Stimulated activated CD4-positive, alpha-beta T cell treated with anti-CD3 and anti-CD28 coated beads, Interleukin-1b, Interleukin-23, amount 100 ng/mL, for 24 hours (primary cell): ENCODE measurements at places on chromosomes 5 and 9.
A peak's percentile ranks its signal among the peaks of the same experiment; 100 is the strongest.

- no peak for DNase-seq
Measured at GRCh38 chr5:58849921-58850667, 267.2 kb downstream of the RAB3C start.

GRCh38 chr5:154836225-154836624, 14.2 kb downstream of the FAXDC2 start:
- no peak for DNase-seq

- no peak for DNase-seq
Measured at GRCh38 chr5:173633304-173633703, 16.9 kb upstream of the BOD1 start.

DNA sequence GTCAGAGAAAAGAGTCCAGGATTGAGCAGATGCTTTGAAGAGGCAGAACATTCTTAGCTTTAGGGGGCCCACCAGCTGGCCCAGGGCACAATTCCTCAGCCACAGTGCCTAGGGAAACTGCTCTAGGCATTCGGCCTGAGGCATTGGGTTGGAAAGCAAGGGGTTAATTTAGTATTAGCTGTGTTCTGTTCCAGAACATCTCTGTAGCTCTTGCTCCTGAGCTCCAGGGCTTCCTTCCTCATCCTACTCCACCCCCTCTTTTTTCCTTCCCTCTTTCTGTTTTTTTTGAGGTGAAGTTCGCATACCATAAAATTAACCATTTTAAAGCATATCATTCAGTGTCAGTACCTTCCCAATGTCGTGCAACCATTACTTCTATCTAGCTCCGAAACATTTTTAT, 74.5 kb upstream of the PANK3 start:
- no peak for DNase-seq

DNA sequence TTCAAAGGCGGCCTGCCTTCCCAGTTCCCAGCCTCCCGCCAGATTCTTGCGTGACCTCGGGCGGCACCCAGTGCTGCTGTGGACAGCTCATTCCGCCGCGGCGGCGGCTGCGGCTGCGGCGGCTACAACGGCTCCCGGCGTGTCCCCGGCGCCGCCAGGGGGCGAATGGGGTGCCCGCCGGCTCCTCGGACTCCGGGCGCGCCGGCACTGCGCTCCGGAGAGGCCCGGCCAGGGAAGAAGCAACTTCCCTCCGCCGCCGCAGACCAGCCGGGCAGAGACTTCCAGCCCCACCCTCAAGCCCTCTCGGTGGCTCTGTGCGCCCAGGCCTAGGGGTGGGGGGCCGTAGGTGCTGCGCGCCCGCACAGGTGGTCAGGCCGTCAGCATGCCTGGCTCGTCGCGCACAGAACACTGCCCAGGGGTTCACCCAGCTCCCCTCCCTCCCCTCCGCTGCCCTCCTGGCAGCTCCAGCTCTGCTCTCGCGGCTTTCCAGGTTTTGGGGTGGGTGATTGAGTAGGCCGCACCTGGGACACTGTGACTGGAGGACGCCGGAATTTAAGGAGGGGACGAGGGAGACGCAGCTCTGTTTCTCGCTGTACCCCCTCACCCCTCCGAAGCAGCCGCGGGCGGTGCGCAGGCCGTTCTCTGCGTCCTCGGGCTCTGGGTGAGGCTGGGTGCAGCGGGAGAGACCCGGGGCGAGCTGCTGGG, 20.2 kb downstream of the IGIP start:
- DNase-seq, result peak; percentile 29

DNA sequence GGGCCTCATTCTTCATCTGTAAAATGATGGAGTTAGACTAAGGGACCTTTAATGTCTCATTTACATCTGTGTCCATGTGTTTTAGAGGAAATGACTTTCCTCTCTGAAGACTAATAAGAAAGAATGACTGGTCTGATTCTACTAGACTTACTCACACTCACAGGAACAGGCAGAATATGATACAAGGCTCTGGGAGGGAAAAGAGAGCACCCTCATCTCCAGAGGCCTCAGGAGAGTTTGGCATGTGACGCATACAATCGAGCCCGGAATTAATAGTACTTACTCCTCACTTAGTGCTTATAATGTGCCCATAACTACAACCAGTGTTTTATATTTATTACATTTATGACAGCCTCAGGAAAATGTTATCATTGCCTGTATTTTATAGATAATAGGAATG, 608.7 kb downstream of the KCTD16 start:
- DNase-seq, result no peak

- no peak for DNase-seq
Measured at GRCh38 chr5:165004175-165004574, 1498.8 kb downstream of the MAT2B start.

- no peak for DNase-seq
Measured at GRCh38 chr5:85814596-85814995, 803.1 kb upstream of the COX7C start.

- DNase-seq, result no peak
Measured at GRCh38 chr9:111955048-111955447, 58.4 kb downstream of the UGCG start.

GRCh38 chr5:82419559-82420332, 141.6 kb upstream of the RPS23 start:
- no peak for DNase-seq

DNA sequence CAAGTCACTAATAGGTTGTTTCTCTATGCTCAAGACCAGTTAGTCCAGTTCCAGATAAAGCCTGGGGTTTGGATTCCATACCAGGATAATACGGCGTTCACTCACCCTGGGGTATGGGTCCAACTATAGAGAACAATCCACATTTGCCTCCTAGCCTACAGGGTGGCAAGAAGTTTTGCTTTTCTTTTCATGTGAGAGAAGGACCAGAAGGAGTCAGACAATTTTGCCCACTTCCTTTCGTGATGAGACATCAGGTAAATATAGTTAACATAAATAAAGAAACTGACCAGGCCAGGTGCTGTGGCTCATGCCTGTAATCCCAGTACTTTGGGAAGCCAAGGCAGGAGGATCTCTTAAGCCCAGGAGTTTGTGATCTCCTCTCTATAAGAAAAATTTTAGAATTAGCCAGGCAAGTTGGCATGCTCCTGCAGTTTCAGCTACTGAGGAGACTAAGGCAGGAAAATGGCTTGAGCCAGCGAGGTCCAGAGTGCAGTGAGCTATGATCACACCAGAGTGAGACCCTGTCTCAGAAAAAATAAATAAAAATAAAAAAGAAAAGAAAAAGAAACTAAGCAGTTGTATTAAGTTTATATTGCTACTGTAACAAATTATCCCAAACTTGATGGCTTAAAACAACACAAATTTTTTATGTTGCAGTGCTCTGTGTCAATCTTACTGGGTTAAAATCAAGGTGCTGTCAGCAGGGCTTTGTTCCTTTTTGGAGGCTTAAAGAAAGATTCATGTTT, 7.5 kb upstream of the REEP5 start:
- DNase-seq, result no peak

- no peak for DNase-seq
Measured at GRCh38 chr5:33339413-33339812, 101.4 kb upstream of the TARS1 start.

- no peak for DNase-seq
Measured at GRCh38 chr5:75538211-75538610, 26.5 kb downstream of the POLK start.

DNA sequence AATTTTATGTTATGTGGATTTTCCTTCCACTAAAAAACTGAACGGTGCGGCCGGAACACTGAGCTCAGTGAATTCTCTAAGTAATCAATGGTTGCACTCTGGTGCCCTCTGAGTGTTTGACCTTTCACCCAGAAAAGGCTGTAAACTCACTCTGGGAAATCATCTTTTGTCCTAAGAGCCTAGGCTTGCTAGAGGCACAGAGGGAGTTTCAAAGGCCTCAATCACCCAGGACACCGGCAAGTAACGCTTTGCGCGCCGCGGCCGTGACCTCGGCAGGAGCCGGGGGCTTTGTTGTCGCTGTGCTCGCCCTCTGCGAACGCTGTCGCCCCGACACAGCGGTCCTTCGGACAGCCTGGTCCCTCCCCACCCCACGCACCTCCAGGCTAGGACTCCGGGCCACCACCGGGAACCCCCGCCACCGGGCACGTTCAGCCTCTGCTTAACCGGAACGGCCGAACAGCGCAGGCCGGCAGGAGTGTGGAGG, 703 bp downstream of the ISCA1 start:
- DNase-seq, result no peak

GRCh38 chr5:179621551-179622214, 1.8 kb downstream of the HNRNPH1 start:
- no peak for DNase-seq

DNA sequence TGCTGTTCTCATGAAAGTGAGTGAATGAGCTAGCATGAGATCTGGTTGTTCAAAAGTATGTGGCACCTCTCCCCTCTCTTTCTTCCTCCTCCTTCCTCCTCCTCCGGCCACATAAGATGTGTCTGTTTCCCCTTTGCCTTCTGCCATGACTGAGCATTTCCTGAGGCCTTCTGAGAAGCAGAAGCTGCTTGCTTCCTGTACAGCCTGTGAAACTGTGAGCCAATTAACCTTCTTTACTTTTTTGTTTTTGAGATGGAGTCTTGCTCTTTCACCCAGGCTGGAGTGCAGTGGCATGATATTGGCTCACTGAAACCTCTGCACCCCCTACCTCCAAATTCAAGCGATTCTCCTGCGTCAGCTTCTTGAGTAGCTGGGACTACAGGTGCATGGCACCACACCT, 6.1 kb downstream of the S100Z start:
- no peak for DNase-seq

DNA sequence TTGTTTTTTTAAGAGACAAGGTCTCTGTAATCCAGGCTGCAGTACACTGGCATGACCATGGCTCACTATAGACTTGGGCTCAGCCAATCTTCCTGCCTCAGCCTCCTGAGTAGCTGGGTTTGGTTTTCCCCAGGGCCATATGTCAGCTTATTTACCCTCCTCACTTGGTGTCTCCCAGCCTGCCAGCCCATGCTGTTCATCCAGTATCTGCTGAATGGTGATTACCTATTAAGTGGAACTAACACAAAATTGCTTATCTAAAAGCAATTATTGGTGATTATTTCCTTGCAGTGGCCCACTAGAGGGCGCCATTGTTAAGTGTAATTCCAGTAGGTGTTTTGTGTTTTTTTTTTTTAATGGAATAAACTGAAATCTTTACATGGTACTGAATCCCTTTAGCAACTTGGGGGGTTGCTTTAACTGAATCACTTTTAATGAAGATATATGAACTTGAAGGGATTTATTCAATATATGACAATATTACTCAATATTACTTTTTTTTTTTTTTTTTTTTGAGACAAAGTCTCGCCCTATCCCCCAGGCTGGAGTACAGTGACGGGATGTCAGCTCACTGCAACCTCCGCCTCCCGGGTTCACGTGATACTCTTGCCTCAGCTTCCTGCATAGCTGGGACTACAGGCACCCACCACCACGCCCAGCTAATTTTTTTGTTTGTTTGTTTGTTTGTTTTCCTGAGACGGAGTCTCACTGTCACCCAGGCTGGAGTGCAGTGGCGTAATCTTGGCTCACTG, 13.8 kb downstream of the EXOSC2 start:
- DNase-seq, result peak; percentile 56

GRCh38 chr9:133888048-133888808, 103.9 kb downstream of the VAV2 start:
- no peak for DNase-seq

DNA sequence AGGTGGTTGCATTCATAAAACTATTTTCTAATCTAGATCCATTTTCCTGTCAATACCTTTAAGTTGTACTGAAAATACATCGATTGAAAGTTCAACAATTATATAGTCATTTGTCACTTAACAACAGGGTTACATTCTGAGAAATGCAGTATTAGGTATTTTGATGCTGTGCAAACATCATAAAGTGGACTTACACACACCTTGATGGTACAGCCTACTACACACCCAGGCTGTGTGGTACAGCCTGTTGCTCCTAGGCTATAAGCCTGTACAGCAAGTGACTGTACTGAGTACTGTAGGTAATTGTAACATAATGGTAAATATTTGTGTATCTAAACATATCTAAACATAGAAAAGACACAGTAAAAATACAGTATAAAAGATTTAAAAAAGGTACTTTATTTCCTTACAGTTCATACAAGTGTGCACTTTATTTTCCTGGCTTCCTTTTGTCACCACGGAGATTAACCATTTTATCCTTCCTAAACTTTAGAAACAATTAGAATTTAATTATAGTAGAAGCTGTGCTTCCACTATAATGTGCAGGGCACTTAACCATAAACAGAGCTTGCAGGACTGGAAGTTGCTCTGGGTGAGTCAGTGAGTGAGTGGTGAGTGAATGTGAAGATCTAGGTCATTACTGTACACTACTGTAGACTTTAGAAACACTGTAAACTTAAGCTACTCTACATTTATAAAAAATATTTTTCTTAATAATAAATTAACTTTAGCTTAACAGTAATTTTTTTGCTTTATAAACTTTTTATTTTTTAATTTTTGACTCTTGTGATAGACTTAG, 42.9 kb upstream of the MEF2C start:
- DNase-seq, result no peak

DNA sequence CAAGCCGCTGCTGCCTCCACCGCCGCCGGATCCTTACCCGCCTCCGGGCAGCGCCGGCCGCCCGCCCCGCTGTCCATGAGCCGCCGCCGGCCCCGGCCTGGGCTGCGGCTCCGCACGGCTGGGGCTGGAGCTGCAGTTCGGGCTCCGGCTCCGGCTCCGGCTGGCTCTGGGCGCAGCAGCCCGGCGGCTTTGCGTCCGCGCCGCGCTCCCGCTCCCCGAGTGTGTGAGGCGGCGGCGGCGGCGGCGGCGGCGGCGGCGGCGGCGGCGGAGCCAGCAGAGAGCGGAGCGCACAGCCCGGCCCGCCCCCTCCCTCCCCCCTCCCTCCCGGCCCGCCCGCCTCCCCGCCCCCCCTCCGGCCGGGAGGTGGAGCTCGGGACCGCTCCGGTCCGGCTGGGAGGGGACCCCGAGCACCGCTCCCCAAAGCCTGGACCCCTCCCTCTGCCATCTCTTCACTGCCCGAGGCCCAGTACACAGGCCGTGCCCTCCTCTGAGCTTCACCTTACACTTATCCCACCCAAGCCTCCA, at the start of gene PCDH1:
Gene PCDH1 (minus strand): TSS at position 225 of the 525 bp plus-strand sequence. CDS start 148 bp downstream, at position 77.
- no peak for DNase-seq

- DNase-seq, result no peak
Measured at GRCh38 chr9:23120630-23121029, 674.0 kb downstream of the DMRTA1 start.

GRCh38 chr5:180135128-180135955, 63.8 kb upstream of the RNF130 start:
- DNase-seq, result no peak

DNA sequence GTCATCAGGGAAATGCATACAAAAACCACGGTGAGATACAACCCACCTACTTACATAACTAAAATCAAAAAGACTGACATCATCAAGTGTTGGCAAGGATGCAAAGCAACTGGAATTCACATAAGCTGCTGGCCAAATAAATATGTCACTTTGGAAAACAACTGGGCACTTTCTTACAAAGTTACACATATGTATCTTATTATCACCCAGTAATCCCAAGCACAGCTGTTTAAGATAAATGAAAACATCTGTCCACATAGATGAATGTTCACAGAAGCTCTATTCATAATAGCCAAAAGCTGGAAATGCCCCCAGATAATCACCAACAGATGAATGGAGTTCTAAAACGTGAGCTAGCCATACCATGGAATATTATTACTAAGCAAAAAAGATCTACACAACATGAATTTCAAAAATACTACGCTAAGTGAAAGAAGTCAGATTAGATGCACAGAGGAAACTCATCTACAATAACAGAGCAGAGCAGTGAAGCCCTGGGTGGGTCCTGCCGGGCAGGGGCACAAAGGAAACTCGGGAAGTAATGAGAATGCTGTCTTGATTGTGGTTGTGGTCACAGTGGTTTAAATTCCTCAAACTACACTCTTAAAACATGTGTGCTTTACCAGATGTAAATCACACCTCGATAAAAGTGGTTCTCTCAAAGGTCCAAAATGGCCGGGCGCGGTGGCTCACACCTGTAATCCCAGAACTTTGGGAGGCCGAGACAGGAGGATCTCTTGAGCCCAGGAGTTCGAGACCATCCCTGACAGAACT, 8.5 kb downstream of the CAMSAP1 start:
- no peak for DNase-seq
